ENCODE measurements at places on chromosomes 3 and 15.
A peak's percentile ranks its signal among the peaks of the same experiment; 100 is the strongest.

DNA sequence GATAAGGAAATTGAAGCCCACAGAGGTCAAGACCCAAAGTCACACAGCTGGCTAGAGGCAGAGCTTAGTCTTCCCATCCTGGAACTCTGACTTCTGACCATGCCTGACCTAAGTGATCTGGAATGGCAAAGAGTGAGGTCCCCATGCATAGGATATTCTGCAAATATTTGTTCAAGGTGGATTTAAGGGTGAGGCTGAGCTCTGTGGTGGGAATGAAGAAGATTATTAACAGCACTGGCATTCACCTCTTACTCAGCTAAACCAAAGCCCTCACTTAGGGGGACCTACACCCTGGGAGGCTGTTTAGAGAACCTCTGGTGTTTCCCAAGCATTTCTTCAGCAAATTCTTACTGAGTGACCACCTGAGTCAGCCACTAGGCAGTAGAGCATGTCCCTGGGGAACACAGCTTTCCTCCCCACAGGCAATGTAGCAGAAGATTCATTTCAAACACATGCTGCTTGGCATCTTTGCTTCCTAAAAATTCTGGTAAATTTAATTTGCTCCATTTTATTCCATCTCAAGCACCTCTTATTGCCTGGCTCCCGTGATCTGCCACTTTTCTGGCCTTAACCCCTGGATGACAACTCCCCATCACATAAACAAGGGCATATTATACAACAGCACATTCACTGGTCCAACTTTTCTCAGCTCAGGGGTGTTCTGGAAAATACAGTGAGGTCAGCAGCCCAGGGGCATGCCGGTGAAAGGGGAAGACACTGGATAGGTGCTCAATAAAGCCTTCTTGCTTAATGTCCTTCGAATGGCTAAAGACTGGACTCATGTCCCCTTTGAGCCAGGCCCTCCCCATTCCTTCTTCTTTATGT, 176.0 kb downstream of the ABHD5 start:
- DNase-seq = no peak

DNA sequence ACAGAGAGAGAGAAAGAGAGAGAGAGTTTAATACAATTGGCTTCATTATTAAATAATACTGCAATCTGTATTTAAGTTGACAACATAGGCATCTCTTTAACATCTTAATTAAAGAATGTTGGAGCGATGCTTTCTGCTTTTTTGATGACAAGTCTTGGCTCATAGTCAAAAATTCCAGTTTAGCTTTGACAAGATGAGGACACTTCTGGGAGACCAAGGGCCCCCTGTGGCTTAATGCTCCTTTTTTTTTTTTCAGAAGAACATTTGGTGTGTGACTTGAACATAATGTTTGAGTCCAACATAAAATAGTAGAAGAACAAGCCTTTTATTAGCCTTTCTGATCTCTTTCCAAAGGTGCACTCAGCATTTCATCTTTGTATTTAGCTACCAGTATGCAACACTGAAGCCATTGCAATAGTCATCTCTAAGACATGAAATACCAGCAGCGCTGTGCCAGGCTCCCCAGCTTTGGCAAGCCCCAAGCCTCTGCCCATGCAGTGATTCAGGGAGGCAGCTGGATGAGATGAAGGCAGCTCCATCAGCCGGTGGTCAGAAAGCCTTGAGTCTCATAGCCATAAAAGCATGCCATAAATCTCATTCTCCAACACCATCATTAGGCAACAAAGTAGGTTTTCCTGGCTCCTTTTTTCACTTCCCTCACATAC, 349.4 kb upstream of the SEMA6D start:
- DNase-seq = no peak

DNA sequence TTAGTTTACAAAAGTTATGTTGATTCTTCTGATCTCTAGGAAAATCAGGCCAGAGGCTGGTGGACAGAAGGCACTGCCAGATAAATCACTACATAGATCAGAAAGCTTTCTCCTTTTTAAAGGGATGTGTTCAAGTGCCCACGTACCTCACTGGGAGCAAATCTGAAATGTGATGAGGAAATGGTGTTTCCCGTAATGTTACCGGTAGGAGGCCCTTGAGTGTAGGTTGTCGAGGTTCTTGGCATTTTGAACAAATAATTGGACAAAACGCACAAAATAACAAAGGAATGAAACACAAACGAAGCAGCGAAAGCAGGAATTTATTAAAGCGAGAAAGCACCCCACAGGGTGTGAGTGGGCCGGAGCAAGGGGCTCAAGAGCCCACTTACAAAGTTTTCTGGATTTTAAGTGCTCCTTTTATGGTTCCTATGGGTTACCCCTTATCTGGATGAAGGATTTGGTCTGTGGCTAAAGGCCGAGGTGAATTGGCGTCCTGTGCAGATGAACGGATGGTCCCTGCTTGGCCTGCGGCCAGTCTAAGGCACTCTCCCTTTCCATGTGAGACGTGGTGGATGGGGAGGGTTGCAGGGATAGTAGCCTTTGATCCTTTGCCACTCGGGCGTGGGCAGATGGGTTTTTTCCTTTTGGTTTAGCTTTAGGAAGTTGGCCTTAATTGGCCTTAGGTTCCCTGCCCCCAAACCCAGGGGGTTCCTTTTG, 1.0 kb downstream of the SNX1 start:
- no peak for DNase-seq

DNA sequence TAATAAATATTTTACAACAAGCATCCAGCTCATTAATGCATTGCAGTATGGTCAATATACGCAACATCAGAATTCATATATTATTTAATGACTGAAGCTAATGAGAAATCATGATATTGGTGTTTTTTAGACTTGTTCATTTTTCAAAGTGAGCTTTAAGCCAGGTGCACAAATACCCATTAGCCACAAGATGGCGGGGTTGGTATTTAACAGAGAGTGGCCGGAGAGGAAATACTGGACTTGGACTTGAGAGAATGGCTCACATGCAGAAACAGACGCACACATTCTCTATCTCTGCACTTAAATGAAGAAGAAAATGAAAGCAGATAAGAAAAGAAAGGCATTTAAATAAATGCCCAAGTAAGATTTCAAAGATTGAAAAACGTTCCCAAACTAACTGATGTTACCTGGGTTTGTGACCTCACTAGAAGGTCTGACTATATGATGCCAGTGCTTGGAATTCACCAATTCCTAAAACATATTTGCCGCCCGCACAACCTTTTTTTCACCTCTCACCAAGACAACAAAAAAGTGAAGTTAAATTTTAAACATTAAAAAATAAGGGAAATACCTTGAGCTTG, 21.2 kb upstream of the CRBN start:
- peak; percentile 33 for DNase-seq

DNA sequence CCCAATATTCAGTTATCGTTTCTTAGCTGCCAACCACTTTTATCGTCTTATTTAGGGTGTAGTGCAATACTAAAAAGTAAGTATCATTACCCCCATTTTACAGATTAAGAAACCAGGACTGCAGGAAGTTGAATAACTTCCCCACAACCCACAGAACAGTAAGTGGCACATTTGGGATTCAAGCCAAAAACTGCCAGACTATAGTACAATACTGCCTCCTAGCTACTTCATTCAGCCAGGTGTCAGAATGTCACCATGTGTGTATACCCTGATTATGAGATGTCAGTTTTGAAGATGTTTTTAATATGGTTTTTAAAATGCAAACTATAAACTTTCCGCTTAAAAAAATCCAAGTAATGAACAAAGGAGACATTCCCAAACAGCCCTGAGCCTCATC, 74.2 kb upstream of the PROK2 start:
- peak; percentile 67 for DNase-seq

DNA sequence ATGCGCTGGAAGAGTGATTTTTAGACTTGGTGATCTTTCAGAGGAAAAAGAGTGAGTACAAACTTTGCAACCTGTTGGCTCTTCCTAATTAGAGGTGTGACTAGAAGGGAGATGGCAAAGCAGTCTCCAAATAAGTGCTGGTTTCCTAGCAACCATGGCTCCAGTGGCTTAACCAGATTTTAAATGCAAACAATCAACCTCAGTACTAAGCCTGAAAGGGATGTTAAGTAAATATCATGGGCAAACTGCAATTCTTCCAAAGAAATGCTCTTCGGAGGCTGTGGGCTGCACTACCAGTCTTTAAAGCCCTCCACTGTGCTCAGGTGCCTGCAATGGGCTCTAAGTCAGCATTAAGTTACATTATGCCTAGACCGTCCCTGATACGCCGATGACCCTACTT, 678.1 kb upstream of the CCDC54 start:
- DNase-seq = no peak
